ENCODE measurements at places on chromosomes 1 and 21. TPM values are rescaled to one million over a fixed set of nuclear protein-coding genes. Genes with fewer than 3 reads are reported as not detected.

GRCh38 chr1:38029685-38030511 is 16.7 kb downstream of the POU3F1 start:
- peak; percentile 70 for DNase-seq

- no peak for DNase-seq
Observed at GRCh38 chr1:165897326-165898303, 70.2 kb downstream of the UCK2 start.

- DNase-seq = no peak
Observed at GRCh38 chr1:196214866-196215265, 393.4 kb downstream of the KCNT2 start.

- DNase-seq = no peak
Observed at GRCh38 chr1:202857136-202857610, 31.8 kb downstream of the RABIF start.

DNA sequence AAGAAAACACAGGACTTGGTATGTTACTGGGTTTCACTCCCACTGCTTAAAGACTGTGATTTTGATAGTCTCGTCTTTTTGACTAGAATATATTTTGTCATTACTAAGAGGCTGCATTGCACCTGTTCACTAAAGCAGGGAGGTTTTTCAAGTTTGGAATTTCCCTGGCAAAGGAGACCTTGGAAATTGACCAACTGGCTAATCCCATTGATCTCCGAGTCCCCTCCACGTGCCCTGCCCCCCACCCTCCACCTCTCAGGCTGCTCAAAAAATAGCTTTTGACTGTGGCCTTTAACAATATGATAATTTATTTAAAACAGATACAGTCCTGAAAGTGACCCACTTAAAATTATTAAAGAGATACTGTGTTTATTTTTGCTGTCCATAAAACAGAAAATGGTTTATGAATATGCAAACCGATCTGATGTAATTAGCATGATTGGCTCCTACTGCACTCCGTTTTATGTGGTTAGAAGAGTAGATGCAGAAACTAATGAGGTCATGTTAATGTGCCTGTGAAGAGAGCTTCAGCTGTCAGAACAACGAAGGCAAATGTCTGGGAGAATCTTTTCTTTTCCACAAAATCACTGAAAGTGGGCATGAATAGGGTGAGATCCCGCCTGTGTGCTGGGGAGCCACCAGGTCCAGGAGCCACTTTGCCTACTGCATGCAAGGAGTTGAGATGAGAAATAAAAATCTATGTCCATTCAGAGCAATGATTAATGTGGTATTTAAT is 361.5 kb downstream of the RRAGC start:
- DNase-seq = no peak

- peak; percentile 93 for DNase-seq
Observed at GRCh38 chr1:23799570-23800399, 769 bp downstream of the GALE start.

GRCh38 chr1:172468296-172468695 is 24.4 kb upstream of the PIGC start:
- DNase-seq = no peak

- no peak for DNase-seq
Observed at GRCh38 chr1:20731057-20731991, 1.2 kb downstream of the SH2D5 start.

DNA sequence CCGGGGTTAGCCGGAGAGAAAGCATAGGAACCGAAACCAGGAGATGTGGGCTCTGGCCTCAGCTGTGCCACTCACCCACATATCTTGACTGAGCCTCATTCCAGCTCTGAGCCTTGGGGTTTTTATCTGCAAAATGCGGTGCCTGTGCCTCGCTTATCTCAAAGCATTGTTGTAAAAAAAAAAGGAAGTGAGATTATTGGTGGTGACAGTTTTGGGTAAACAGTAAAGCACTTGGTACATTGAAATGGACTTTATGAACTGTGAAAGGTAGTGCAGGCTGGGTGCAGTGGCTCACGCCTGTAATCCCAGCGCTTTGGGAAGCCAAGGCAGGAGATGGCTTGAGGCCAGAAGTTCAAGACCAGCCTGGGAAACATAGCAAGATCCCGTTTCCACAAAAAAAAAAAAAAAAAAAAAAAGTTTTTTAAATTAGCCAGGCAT is 3.8 kb downstream of the PTAFR start:
- no peak for DNase-seq

DNA sequence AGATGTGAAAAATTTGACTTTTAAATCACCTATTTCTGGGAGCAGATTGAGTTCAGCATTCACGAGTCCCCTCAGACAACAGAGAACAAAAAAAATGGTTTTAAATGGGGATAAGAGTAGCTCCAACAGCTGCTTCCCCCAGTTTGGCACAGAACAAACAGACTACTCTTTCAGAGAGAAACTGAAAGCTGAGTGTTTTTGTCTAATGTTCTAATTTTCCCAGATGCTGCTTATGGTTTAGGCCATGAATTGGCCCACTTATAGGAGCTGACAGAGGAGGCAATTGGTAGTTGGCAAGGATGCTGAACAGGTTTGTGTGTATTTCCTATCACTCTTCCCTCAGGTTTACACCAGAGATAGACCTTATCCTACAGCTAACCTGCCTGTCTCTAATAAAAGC is 1637.4 kb upstream of the PRMT6 start:
- DNase-seq = no peak

DNA sequence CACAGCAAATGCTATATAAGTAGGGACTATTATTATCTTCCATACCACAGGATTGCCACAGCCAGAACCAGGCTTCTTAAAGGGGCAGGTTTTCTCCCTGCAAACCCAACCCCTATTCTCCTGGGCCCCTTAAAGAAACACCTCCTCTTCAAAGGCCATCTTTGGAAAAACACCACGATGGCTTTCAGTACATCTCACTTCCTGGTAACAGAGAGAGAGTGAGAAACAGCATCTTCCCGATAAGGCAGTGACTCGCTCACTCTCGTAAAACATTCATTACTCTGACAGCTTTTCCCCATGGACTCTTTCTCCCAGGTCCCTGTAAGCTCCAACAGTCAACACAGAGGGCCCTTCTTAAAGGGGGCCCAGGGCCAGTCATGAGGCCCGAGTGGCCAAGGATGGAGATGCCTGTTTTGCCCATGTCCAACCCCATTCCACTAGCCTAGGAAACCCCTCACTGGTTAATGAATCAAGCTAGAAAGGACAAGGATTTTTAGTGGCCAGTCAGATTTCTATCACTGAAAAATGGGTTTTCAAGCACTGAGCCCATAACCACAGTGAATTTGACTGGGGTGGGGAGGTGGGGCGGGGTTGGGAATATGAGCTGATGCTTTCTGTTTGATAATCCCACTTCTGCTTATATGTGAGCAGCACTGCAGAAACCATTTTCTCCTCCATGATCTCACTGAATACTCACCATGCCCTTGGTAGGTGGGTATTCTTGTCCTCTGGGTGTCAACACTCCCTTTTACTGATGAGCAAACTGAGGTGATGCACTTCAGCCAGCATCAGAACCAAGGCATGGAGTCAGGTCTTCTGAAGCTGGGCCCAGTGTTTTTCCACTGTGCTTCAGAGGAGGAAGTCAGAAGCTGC is 3.6 kb upstream of the NAV1 start:
- DNase-seq = peak; percentile 72

DNA sequence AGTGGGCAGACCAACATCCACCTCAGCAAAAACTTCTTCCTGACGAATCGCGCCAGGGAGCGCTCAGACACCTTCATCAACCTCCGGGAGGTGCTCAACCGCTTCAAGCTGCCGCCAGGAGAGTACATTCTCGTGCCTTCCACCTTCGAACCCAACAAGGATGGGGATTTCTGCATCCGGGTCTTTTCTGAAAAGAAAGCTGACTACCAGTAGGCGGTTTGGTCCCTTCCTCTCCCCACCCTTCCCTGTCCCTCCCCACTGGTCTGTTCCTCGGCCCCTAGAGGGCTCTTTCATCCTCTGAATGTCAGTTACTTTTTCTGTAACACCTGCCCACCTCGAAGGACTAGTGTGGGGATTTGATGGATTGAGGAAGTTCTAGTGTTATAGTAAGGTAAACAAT is 46.9 kb downstream of the CAPN2 start:
- no peak for DNase-seq

- no peak for DNase-seq
Observed at GRCh38 chr1:168400139-168400538, 119.5 kb downstream of the TBX19 start.

DNA sequence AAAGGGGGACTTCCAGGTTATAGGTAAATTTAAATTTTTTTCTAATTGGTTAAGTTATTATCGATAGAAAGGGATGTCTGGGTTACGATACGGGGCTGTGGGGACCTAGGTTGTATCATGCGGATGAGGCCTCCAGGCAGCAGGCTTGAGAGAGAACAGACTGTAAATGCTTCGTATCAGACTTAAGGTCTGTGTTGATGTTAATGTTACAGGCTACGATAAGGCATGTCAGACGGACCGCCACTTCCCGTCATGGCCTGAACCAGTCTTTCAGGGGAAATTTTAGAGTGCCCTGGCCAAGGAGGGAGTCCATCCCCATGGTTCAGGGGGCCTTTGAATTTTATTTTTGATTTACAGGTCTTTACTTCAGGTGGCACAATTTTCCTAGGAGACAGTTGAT is 16.7 kb downstream of the ABCG1 start:
- no peak for DNase-seq

GRCh38 chr1:22318279-22318981 is 133.2 kb upstream of the ZBTB40 start:
- no peak for DNase-seq

DNA sequence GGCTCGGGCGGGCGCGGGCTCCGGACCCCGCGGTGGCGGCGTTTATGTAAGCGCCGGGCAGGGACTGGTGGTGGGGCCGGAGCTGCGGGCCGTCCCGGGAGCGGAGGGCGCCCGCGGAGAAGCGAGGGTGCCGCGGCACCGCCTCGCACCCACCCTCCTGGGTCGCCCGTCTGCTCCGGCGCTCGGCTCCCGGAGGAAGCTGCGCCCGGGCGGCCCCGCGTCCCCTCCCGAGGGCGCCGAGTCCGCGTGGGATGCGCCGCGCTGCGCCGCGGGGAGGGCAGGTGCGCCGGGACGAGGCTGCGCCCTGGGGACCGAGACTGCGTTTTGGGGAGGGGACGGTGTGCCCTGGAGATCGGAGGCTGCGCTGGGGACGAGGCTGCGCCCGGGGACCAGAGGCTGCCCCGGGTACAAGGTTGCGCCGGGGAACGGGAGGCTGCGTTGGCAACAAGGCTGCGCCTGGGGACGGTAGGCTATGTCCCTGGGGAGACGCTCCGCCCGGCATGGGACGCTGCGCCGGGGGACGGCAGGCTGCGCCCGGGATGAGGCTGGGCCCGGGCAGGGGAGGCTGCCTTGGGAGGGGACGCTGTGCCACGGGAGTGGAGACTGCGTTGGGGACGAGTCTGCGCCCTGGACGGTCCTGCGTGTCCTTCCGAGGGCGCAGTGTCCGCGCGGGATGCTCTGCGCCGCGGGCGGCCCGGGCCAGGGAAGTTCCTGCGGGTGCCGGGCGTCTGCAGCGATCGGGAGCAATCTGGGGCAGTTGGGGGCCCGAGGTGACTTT is 627 bp downstream of the ADARB1 start:
- no peak for DNase-seq

DNA sequence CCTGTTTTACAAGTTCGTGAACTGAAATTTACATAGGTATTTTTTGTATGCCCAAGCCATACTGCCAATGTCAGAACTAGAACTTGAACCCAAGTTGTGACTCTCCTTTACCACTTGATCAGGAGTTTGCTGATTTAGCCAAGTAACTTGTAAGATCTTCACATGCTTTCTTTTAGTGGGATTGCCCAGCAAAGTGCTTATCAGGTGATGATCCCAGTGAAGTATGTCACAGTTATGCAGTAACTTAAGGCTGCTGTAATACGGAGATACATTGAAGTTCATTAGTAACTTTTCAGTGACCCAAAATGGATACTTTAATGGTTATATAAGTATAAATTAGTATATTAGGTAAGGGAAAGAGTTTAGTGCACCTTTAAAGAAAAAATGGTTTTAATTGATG is 3.8 kb downstream of the SRSF11 start:
- DNase-seq = no peak

GRCh38 chr1:204359131-204359473 is 627 bp downstream of the PLEKHA6 start:
- no peak for DNase-seq

GRCh38 chr1:15542388-15543250 is 16.0 kb downstream of the DNAJC16 start:
- no peak for DNase-seq

- DNase-seq = no peak
Observed at GRCh38 chr1:205924460-205924790, 18.8 kb downstream of the SLC26A9 start.

- DNase-seq = peak; percentile 79
Observed at GRCh38 chr1:182833271-182833670, 5.9 kb upstream of the DHX9 start.

DNA sequence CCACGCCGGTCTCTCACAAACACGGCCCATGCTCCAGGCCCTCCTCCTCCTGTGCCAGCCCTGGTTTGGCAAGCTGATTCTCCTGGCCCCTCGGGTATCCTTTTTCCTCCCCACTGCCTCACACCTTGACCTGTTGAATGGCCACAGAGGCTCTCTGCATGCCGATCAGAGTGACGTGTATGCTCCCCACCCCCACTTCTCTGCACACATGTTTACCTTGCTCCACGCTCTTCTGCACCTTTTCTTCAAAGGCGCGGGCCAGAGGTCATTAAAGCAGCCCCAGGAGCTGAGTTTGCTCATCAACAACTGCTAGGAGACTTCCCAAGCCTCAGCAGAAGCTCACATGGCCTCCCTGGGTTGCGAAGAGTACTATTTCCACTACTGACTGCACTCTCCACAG is 139.3 kb upstream of the EDN2 start:
- peak; percentile 63 for DNase-seq

DNA sequence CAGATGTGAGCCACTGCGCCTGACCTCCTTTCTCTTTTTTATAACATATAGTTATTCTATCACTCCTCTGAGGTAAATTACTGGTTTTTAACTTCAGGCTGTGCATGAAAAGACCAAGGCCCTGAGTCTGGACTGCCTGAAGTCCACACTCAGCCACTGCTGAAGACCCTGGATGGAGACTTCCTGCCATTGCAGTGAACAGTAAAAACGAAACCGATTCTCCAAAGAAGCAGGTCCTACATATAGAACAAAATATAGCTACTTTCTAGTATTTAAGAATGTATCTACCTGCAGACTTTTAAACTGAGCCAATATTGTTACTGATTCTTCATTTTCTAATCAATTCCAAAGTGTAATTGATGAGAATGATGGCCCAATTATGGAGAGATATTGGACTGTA is 232.8 kb downstream of the CHRM3 start:
- no peak for DNase-seq

GRCh38 chr1:108079440-108080025 is 114.6 kb upstream of the VAV3 start:
- no peak for DNase-seq

- no peak for DNase-seq
Observed at GRCh38 chr1:97727029-97727428, 193.8 kb downstream of the DPYD start.

GRCh38 chr21:36463204-36463603 is 16.7 kb downstream of the CLDN14 start:
- no peak for DNase-seq

TIE1 gene
- 0.94 TPM for total RNA-seq

BACE2 gene
- 99.5 TPM for total RNA-seq

CACHD1 gene
- total RNA-seq = 3.3 TPM

KRTAP13-2 gene
- total RNA-seq = not detected

CDC42SE1 gene
- 134 TPM for total RNA-seq

RASAL2 gene
- total RNA-seq = 11.3 TPM

PDZK1 gene
- 229 TPM for total RNA-seq

COL9A2 gene
- 4.2 TPM for total RNA-seq

NGF gene
- total RNA-seq = not detected

BARHL2 gene
- total RNA-seq = not detected
